A673 (cell line): ENCODE measurements at places on chromosomes 11 and 22.

DNA sequence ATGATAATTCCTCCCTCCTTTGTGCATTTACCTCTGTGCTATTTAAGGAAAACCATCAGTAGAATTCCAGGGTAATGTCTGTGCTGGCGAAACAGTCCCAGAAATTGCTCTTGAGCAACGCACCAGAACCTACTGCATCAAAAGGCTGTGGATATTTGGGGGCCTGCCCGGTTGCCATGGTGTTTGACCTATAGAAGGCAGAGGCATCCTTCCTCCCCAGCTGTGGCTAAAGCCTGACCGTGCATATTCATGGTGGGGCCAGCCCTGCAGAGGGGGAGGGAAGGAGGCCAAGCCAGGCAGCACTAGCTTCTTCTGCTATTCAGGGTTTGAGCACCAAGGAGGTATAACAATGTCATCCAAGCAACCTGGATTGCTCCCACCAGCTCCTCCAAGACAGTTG is 215.0 kb upstream of the E2F8 start:
- DNase-seq = no peak

DNA sequence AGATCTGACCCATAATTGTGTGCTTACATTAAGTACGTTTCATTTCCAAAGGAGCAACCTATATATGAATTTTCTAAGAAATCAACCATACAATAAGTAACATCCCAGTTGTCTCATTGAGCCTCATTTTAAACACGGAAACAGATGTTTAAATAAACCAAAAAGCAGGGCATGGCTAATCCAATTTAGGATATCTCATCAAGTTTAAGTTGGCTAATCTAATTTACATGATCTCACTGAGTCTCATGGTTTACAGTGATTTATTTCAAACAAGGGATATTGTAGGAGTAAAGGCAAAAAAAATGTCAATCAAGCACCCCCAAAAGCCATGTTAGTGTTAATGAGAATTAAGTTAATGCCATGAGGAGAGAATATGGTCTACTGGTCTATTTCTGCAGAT is 499.8 kb upstream of the CCDC90B start:
- DNase-seq = peak; percentile 81

- no peak for DNase-seq
Measured at GRCh38 chr11:66227700-66228099, 40.7 kb upstream of the RAB1B start.

DNA sequence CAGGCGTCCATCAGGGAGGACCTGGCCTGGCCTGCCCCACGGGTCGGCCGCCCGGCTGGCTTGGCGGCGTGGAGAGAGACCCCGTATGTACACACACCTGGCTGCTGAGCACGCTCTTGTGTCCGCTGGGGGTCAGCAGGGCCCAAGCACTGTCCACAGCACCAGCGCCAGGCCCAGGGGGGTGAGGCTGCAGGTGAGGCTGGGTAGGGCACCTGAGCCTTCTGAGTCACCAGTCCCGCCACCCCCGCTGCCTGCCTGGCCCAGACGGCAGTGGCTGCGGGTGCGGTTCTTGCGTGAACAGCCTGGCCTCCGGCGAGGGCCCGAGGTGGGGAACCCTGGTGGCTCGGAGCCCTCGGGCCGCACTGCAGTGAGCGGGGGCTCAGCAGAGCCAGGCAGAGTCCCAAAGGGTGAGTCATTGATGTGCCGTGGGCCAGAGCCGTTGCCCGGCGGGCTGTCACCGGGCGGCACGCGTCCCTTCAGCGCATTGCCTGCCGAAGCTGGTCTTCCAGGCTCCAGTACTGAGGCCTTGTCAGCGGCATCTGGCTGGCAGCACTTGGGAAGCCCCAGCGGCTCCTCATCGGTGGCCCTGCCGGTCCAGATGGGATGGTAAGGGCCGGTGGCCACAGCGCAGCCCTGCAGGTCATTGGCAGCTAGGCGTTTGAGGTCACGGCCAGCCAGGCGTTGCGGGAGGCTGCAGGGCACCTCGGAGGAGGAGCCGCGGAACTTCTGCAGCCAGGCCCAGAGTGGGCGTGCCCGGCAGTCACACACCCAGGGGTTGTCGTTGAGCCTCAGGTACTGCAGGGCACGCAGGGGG is 26.3 kb downstream of the RTN4R start:
- no peak for DNase-seq

- DNase-seq = no peak
Measured at GRCh38 chr11:2549876-2550605, 105.2 kb downstream of the KCNQ1 start.
